Keratinocyte (primary cell): ENCODE measurements at places on chromosomes 11 and 22.

DNA sequence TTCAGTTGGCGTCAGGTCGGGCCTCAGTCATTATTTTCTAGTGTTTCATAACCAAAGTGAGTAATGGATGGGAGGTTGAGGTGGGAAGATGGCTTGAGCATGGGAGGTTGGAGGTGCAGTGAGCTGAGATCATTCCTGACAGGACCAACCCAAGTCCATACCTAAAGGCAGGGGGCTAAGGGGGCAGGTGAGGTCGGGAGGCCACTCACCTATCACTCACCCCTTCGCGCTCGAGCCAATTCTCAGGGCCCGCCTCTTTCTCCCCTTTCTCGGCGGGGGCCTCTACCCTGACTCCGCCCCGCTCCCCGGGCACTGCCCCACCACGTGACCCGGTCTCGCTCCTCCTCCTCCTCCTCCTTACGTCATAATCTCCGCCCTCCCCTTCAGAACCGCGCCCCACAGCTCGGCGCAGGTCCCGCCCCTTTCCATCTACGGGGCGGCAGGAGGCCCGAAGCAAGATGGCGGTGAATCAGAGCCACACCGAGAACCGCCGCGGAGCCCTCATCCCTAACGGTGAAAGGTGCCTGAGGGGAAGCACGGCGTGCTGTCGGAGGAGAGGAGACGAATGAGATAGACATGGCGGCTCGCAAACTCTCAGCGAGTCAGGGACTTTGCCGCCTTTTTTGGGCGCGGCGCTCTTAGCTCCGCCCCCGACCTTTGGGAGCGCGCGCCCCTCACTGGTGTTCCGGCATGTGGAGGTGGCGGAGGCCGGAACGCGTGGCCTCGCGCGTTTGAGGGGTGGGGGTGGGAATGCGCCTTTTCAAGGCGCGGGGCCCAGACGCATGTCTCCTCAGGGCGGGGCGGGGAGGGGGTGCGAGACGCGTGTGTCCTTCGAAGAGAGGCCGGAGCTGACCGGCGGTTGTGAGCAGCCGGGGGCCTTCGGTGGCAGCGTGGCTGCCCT lies at the start of gene WBP2NL:
TSS of gene WBP2NL (plus strand) at position 428 of the 901 bp plus-strand sequence. CDS start at position 459, 31 bp downstream.
- DNase-seq = no peak

DNA sequence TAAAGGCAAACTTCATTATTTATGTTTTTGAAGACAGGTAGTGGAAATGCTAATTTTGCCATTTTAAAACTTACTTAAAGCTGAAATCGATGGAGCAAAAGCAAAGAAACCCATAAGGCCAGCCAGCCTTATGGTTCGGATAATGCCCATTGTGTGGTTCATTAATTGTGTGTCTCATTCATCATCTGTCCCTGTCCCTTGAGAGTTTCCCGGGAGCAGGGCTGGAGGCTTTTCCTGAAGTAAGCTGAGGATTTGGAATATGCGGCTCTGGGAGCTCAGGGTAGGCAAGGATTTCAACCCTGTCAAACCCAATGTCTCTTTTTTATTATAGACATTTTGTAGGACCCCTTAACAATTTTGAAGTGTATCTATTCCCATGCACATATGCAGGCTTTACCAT lies 790.0 kb upstream of the KIRREL3 start:
- DNase-seq = no peak

DNA sequence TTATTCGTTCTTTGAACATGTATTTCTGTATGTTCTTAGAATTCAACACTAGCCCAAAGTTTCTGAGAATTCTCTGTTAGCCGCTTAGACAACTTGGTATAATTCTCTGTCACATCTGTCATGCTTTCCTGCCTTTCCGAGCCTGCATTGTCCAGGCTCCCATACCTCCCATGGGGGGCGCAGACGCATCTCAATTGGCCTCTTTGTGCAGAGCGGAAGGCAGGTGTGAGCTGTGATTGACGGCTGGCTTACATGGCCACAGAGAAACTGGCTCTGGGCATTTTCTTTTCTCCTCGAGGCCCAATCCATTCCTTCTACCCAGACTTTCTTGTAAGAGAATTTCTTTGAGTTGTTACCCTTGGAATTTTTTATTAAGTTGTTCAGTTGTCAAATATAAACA lies 132.7 kb upstream of the SESN3 start:
- DNase-seq = no peak

DNA sequence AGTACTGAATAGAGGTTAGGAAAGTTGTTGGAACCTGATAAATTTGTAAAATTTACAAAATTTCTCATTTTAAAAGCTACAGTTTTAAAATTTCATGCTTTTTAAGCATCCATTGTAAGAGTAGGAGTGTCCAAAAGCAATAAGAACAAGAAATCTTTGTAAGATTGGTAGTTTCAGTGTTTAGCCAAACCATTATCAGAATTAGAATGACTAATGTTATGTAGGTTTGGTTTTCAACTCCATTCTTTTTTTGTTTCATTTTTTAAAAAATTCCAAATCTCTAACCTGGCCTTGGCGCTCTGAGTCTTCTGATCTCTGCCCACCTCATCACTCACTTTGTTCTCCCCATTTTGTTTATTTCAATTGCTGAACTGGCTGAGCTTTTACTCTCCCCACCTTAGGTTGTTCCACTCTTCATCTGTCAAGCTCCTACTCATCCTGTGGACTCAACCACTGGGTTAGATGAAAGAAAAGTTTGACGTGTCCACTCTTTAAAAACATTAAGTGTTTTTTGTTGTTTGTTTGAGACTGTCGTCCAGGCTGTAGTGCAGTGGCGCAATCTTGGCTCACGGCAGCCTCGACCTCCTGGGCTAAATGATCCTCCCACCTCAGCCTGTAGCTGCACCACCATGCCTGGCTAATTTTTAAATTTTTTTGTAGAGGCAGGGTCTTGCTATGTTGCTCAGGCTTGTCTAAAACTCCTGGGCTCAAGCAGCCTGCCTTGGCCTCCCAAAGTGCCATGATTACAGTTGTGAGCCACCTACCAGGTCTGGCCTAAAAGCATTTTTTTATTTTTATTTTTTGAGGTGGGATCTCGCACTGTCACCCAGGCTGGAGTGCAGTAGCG lies 14.0 kb downstream of the EP300 start:
- DNase-seq = no peak

DNA sequence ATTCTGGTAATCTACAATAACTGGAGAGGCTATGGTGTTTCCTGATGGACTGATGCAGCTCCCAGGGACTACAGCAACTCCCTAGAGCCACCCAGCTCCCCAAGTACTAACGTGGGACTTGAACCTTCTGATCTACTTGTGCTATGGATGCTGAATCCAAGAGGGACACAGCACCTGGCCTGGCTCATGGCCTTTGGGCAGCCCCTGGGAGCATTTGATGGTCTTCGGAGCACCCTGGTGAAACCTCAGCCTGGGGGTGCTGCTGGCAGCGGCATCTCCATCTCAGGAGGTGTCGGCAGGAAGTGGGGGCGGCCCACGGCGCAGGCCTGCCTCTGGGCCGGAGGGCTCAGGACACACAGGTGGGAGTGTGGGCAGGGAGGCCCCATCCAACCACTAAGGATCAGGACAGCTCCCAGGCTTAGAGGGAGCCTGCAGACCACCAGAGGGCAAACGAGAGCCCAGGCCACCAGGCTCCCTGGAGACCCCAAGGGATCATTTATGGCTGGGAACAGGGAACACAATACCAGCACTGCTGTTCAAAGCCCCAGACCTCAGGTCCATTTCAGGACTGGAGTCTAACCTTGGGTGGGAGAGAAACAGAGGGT lies 8.7 kb downstream of the EHD1 start:
- DNase-seq = no peak

- peak; percentile 21 for DNase-seq
Measured at GRCh38 chr11:96314326-96315020, 28.5 kb downstream of the MAML2 start.

GRCh38 chr11:77669848-77670511 lies 32.4 kb upstream of the CLNS1A start:
- DNase-seq = no peak

DNA sequence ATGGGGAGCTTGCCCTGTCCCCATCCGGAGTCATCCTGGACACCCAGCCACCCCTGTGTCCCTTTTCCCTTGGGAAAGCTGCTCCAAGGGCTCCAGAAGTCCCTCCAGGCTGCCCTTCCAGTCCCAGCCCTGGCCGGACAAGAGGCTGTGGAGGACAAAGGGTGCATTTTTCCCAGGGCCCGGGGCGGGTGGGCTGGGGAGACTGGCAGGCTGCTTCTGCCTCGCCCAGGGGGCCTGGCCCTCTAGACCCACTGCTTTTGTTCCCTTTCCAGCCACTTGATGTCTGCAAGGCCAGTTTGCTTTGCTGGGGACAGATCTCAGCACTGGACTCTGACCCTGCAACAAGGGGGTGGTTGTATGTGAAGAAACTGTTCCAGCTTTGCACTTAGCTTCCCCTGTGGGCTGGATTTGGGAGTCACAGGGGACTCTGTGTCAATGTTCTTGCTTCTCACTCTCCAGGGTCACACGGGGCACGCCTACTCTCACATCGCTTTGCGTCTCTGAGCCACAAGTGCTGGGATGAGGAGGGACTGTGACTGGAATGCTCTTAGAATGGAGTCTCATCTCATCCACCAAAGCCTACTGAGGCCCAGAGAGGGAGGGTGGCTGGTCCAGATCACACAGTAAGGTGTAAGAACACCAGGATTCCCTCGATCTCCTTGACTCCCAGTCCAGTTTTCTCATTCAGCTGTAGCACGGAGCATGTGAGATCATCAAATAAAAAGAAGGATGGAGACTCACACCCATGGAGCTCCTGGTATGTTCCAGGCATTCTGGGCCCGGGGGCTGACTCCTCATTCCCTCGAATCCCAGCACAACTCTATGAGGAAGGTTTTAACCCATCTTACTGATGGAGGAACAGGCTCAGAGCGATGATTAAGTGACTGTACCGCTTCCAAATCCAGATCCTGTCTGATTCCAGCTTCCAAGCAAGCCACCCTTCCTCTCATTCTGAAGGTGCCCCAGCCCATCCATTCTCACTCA lies 59.9 kb downstream of the FBXO7 start:
- no peak for DNase-seq

- DNase-seq = no peak
Measured at GRCh38 chr11:67055812-67056211, 835 bp upstream of the RHOD start.

DNA sequence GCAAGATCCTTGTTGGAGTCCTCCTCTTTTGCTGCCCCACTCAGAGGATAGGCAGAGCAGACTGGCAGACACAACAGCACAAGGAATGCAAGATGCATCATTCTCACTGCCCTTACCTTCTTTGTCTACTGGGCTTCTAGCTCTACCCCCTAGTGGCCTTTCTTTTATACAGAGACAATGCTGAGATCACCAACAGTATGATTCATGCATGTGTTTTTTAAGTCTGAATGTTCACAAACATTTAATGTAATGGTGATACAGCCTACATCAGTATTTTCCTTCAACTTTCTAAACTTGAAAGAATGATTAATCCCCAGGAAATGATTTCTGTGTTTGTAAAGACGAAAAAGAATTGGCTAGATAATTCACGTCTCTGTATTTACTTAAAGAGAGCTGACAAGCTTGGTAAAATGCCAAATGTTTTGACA lies at the start of gene MMP10:
TSS of gene MMP10 (minus strand) at position 138 of the 428 bp plus-strand sequence. CDS start at position 101, 37 bp downstream.
- peak; percentile 86 for DNase-seq

DNA sequence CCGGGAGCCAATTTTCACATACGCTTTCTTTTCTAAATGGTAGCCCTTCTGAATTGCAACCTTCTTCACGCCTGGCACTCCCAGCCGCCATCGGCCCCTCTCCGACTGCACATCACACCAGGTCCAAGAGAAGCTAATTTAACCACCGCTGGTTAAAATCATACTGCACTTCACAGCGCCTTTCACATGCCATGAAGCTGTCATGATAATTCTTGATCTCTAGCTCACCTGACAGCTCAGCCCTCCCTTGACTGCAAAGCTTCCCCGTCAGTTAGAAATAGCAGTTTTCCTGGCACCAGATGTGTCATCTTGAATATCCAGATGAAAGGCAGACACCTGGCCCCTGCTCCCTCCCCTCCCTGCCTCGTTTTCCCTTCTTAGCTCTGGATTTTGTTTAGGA lies 101.4 kb downstream of the ARL14EP start:
- DNase-seq = no peak

DNA sequence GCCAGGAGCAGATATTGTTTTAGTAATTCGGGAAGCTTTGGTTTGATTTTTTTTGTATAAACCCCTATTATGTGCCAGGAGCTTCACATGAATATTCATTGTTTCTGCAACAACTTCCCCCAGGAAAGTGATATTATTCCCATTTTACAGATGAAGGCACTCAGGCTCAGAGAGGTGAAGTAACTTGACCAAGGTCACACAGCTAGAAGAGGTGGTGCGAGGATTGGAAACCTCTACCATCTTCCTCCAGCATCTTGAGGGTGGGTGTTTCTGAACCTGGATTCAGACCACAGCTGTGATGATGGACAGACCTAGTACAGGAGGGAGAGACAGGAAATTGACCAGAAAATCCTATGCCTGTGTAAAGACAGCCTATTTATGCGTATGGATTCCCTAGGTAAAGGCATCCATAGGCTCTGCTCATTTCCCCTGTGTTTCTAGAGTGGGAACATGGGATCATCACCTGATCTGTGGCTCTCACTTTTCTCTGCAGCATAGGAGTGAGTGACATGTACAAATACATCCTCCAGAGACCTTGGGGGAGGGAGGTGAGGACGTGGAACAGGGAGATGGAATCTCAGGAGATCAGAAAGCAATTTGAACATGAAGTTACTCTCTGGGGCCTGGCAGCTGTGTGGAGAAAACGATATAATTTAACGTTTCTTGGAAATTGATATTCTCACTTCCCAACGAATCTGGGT lies 81.4 kb downstream of the TSPAN18 start:
- DNase-seq = no peak

DNA sequence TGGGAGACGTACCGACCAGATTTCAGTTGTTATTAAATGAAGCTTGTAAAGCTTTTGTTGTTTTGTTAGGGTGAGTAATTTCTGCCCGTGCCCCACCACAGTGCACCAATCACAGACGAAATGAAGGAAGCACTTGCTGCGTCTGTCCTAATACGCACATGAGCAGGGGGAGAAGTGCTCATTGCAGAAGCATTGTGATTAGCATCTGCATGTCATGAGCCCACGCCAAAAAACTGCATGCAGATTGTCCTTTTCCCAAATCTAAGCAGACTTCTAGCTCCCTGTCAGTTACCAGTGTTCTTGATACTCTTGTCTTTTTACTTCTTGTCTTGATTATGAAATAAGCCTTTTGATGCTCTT lies 15.5 kb downstream of the RBX1 start:
- no peak for DNase-seq

DNA sequence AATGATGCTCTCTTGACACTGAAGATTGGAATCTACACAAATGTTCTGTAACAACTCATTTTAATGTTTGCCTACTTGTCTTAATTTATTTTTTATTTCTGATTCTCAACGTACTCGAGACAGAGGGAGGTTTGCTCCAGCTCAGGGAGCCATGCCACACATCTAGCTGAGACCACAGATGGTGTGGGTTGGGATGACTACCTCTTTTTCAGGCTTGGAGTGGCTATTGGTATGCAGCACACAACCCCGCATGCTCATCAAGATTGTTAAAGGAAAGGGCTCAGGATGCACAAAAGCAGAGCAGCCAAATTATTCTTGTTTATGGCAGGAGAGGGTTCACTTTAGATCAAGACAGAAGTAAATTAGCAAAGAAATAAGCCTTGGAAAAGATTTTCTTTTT lies 424.5 kb downstream of the OPCML start:
- no peak for DNase-seq

DNA sequence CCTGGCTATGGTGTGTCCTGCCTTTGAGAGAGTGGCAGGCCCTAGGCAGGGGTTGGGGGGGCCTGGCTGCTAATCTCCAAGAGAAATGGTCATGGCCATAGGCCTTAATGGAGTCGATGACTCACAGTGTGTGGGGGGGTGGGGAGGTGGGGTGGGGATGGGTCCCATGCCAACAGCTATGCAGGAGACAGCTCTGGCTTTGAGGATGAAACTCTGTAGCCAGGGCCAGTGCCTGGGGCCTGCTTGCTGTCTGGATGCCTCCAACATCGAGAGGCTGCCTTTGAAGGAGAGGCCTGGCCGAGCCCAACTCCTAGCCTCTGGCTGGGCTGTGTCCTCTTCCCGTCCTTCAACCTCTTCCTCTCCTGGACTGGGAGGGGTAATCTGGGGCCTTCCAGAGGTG lies 23.9 kb upstream of the TSPAN18 start:
- DNase-seq = no peak
